Activated B cell treated with CpG ODN at 0.5 μM for 24 hours (primary cell): ENCODE measurements at places on chromosomes 2 and 18. TPM values are rescaled to one million over a fixed set of nuclear protein-coding genes. Genes with fewer than 3 reads are reported as not detected.

Gene IL36B
- not detected in 2 replicates for total RNA-seq

Gene DGUOK
- 70.1 and 77.4 TPM in 2 replicates for total RNA-seq

Gene SERPINB12
- total RNA-seq: not detected in 2 replicates

Gene HSPE1
- total RNA-seq: 108 and 116 TPM in 2 replicates

Gene RBM44
- total RNA-seq: 0.69 and 1.3 TPM in 2 replicates

Gene DOK6
- total RNA-seq: not detected in 2 replicates

Gene CHPF
- 4.1 and 4.7 TPM in 2 replicates for total RNA-seq

DNA sequence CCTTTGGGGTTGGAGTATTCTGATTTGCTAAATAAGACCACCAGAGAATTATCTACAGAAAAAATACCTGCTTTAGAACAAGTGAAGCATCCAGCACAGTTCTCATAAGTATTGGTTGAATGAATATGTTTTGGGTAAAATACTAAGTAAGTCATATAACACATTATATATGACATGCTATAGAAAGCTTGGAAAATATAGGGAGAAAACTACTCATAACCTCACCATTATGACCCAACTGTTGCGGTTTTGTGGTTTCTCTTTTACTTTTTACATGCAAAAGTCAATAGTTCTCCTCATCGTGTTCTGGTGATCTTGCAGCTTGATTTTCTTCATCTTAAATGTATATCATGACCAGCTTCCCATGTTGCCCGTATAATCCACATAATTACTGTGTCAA, 66.2 kb downstream of the DIPK1C start:
- no peak for DNase-seq

GRCh38 chr2:38948387-38948882, 58.8 kb downstream of the ARHGEF33 start:
- no peak for DNase-seq

- DNase-seq: no peak
These were observed 155.2 kb downstream of the PXDN start for GRCh38 chr2:1588978-1589621.

DNA sequence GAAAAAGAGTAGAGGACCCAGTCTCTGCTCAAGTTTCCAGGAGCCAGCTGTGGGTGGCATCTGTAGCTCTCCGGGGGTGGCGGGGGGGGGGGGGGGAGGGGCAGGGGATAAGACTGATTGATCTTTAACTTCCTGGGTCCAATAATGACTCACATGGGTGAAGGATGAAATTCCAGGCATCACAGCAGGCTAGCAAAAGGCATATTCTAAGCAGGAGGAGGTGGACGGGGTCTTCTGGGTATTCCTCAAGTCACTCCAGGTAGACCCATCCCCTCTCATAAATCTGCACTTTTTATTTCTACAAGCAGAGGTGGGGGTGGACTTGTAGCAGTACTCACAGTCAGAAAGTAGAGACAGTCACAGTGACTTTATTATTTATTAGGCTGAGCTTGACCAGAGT, 85.5 kb upstream of the TMEM247 start:
- DNase-seq: no peak

DNA sequence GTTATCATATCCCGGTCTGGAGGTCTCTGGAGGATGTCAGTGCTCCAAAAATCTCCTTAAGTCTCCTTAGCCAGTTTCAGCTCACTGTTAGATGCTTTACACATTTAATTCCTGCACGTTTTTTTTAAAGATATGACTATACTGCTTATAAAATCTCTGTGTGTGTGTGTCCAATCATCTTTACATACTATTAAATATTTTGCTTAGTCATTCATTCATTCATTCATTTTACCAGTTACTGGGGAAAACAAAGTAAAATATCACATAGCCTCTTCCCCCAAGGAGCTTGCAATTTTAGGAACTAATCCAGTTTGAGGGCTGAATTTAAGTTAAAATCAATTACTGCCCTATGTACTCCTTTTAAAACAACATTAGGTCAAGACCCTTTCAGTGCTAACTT, 293.2 kb upstream of the LYPD1 start:
- no peak for DNase-seq

DNA sequence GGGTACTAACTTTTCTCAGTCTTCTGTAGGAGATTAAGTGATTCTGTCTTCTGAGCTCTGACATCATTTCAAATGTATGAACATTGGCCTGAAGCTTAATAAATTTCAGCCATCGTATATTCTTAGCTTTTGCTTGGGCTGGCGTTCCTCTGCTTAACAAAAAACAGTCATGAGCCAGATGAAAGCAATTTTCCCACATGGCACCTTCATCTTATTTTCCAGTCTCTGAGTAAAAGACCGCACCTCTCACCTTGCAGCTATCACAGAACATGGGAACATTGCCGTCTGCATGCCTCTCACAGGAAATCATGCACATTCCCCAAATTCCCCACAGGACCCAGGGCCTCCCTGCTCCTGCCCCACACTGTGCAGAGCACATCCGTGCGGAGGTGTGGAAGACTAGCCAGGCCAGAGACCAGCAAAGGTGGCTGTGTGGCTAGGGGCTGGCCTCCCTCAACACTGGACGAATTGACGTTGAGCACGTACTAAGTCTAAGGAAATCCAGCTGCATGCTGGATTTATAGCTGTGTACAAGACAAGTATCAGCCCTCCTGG, 531.8 kb upstream of the ID2 start:
- DNase-seq: no peak

- no peak for DNase-seq
These were observed 863.7 kb upstream of the VRK2 start for GRCh38 chr2:57182916-57183315.

DNA sequence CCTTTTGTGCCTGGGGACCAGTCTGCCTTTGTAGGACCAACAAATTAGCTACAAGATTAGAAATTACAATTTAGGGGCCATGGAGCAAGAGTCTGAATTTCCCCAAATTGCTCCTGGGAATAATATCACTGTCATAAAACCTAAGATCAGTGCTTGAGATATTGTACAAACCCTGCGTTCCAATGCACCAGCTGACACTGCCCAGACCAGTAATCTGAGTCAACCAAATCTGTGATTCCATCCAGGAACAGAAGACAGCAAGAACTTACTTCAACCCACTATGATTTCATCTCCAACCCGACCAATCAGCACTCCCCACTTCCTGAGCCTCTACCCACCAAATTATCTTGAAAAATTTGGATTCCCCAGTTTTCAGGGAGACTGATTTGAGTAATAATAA, 1305.0 kb upstream of the NRXN1 start:
- DNase-seq: no peak

- DNase-seq: no peak
These were observed 60.7 kb downstream of the CXCR4 start for GRCh38 chr2:136057023-136057801.

DNA sequence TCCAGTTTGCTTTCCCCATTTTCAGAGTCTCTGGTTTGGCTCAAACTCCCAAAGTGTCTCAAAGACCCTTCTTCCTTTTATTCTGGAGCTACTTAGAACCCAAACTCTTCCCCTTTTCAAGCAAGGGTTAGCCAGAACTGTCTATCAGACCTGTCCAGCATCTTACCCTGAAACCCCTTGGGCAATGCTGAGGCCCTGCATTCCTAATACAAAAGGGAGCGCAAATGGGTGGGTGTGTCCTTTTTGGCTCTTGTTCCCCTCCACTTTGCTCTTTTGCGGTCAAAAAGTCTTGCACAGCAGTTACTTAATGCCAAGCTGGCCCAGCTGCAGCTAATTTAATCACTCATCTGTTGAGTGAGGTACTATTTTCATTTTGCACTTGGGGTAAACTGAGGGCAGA, 231.2 kb upstream of the FOSL2 start:
- no peak for DNase-seq

DNA sequence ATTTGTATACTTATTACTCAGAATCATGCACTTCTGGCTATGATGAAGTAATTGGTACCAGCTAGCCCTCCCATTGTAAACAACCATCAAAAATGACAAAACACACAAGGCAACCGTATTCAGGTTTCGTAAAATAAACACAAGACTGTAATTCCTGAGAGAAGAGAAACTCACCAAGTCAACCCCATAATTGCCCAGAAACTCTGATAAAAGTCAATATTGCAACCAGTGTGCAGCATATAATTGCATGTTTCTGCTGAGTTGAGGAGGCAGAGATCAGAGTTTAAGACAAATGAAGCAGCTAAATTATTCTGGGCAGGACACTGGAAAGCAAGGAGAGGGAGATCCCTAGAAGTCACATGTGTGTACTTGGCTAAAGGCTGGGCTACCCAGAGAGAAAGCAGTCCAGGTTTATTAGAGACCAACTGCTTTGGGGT, 90.3 kb downstream of the ROCK2 start:
- no peak for DNase-seq

DNA sequence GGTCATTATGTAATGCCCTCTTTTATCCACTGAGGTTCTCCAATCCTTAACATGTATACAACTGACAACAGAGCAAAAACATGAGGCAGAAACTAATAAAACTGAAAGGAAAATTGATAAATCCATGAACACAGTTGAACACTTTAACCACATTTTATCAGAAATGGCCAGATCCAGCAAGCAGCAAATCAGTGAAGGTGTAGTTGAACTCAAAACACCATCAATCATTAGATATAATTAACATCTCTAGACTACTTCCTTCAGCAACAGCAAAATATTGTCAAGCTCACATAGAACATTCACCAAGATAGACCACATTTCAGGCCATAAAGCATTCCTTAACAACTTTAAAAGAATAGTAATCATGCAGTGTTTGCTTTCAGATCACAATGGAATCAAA, 72.9 kb downstream of the HS6ST1 start:
- DNase-seq: no peak

- no peak for DNase-seq
These were observed 4.4 kb upstream of the ATG16L1 start for GRCh38 chr2:233247116-233247515.
